ENCODE measurements at places on chromosomes 7 and 10.

DNA sequence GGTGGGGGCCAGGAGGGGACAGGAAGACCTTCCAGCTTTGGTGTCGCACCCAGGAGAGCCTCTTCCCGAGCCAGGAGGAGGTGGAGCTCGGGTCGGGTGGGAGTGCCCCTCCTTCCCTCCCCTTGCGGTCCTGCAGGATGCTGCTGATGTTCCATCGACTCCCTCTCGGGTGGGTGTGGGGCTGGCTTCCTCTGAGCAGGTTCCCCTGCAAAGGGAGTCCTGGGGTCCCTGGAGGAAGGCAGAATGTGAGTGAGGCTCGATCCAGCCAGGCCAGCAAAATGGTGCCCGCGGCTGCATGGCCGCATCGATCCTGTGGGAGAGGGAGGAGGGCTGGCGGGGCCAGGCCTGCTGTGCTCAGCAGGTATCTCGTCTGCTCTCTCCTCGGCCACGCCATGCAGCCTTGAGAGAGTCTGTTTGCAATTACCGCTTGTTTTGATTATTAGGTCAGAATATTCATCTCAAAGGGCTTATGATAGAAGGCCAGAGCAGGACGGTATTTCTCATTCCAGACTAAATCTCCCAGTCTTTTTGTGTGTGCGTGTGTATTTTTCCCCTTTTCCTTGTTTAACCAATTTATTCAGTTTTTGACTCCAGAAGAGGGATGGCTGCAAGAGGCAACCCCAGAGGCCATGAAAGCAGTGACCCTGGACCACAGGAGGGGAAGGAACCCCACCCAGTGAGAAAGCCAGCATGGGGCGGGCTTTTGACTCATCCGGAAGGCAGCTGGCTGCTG is 137.3 kb upstream of the ZMIZ1 start:
- DNase-seq = no peak

DNA sequence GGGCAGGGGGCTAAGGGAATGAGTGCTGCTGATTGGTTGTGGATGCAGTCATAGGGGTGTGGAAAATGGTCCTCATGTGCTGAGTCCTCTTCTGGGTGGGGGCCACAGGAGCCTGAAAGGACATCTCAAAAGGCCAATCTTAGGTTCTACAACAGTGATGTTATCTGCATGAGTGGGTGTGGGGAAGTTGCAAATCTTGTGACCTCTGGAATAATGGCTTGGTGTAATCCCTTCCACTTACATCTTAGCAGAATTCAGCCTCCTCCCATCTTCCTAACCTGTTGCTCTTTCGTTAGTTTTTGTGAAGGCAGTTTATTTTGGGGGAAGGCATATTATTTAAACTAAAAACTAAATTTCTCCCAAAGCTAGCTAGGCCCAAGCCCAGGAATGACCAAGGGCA is 42.0 kb upstream of the OIT3 start:
- DNase-seq = no peak

- DNase-seq = peak; percentile 77
Measured at GRCh38 chr10:50624866-50625501, 1.2 kb upstream of the SGMS1 start.

GRCh38 chr10:3781468-3782145 is 3.4 kb downstream of the KLF6 start:
- peak; percentile 77 for DNase-seq

DNA sequence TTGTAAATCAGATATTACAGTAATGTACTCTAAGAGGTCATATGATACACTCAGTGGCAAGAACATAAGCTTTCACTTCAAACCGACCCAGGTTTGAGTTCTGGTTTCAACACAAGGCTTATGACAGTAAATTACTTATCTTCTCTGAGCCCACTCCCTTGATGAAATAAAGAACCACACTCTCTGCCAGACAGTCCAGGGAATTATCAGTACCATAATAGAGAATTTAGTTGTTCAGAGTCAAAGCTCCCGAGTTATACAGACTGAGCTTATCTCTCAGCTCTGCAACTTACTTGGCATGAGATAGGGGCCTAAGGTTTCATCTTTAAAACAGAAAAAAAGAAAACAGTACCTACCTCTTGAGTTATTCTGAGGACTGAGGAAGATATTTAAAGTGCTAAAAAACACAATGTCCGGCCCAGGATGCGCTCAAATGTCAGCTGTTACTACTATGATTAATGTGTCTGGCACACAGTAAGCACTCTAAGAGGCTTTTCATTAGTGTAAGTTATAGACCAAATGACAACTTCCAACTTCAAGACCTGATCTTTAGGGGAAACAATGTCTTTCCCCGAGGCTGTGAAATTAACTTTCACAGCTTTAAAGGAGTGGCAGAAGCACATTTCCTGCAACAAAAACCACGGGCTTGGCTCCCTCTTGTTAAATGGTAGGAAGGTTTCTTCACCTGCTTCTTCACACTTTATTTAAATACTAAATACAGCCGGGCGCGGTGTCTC is 38.1 kb downstream of the UBE2H start:
- DNase-seq = no peak

DNA sequence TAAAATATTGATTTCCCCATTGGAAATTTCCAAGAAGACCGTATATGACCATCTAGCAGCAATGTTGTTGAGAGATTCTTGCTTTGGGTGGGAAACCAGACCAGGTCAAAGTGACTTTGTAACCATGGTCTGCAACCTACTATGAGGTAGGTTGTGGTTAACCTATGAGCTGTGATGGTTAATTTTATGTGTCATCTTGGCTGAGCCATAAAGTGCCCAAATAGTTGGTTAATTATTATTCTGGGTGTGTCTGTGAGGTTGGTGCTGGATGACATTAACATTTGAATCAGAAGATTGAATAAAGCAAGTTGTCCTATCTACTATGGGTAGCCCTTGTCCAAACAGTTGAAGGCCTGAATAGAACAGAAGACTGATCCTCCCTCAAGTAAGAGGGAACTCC is 18.3 kb upstream of the RALA start:
- no peak for DNase-seq

- DNase-seq = no peak
Measured at GRCh38 chr7:3912291-3912690, 611.2 kb downstream of the SDK1 start.

DNA sequence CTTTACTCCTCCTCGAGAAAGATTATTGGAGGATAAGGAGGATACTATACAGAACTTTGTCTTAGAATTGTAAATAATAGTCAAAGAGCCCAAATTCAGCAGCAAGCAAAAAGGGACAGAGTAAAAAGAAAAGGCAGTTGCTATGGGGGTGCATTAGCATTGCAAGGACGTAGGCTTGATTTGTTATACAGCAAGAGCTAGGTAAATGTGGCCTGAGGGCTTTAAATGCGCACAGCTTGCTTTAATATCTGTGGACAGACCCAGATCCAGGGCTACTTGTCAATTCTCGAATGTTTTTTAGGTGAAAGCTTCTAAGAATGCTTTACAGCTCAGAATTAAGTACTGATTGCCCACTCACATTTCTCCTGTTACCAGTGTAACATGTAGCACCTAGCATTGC is 58.5 kb downstream of the CELF2 start:
- DNase-seq = no peak

GRCh38 chr7:134788191-134788590 is 8.8 kb downstream of the CALD1 start:
- DNase-seq = no peak

- DNase-seq = no peak
Measured at GRCh38 chr10:88521791-88522190, 61.3 kb downstream of the RNLS start.

GRCh38 chr7:142646386-142647140 is 102.7 kb upstream of the PRSS1 start:
- DNase-seq = no peak

Measured in CD4-positive, alpha-beta T cell treated with Interleukin-1 beta for 1 hour (primary cell).